ENCODE measurements at places on chromosomes 12 and 14. TPM values are rescaled to one million over a fixed set of nuclear protein-coding genes. Genes with fewer than 3 reads are reported as not detected.
A peak's percentile ranks its signal among the peaks of the same experiment; 100 is the strongest.

- no peak for DNase-seq
These were observed 188.4 kb upstream of the PWP1 start for GRCh38 chr12:107497231-107497630.

GRCh38 chr12:22333713-22334409 lies 646 bp downstream of the ST8SIA1 start:
- DNase-seq: no peak

DNA sequence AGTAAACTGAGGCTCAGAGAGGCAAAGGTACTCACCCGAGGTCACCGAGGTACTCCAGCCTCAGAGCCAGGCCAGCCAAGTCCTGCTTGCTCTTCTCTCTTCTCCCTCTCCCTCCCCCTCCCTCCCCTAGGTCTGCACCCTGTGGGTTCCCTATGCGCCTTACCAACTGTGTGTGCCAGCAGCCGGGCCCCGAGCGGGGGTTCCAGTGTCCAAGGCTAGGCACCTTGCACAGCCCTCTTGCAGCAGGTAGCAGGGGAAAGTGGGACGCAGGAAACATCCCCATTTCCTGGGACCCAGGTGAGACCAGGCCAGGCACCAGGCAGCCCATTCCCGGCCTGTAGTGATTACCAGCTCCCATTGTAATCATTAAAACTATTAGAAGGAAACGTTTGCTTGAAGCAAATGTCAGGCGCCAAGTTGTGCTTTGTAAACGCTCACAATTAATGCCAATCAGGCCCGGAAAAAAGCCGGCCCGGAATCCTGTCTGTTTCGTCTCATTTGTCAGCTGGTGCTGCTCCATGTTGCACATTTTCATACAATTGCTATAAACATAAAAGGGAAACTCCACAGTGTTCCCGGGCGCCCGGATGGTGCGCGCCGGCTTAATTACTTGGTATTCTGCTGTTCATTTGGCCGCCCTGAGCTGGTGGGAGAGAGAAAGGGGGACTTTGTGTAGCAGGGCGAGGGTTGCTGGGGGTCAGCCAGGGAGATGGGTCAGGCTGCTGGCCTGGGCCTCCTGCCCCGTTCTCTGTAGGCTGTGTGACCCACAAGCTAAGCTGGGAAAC lies 11.9 kb downstream of the FAM222A start:
- DNase-seq: peak; percentile 91

- peak; percentile 25 for DNase-seq
These were observed 900 bp downstream of the C2CD5 start for GRCh38 chr12:22543246-22544037.

The CPNE6 gene
- total RNA-seq: 55.7 TPM
